NCI-H524 treated with DMSO at 0.1 percent for 48 hours (cell line): ENCODE measurements at places on chromosomes 7 and 10.

- no peak for DNase-seq
Measured at GRCh38 chr10:18567343-18567856, 84.0 kb downstream of the NSUN6 start.

GRCh38 chr10:78524342-78524741, 490.7 kb downstream of the RPS24 start:
- DNase-seq: no peak

GRCh38 chr7:150367677-150368095, 936 bp upstream of the REPIN1 start:
- DNase-seq: no peak

GRCh38 chr7:110733221-110733620, 357.7 kb upstream of the LRRN3 start:
- DNase-seq: no peak

DNA sequence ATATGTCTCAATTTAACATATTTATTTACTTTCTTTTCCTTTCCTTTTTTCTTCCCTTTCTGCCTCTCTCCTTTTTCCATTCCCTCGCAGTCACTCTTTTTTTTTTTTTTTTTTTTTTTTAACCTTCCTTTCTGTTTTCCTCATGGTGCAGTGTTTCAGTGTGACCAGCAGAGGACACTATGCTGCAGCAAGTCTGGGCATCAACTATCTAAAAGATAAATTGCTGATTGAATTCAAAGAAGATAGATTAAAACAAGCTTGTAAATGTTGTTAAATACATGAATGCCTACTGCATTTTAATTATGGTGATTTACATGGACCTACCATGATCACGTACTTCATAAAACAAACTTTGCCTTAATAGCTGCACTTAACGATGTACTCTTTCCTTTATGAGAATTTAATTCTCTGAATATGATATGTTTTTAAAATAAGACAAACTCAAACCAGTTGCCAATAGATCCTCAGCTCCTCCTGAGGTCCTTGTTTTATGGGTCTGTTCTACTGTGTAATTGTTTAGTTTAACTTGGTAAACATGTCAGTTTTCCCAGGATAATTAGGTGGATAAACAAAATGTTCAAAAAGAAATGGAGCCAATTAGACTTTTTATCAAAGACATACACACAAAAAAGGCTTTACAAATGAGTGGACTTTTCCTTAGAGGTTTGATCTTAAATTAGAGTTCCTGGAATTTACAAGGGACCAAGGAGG, 101.0 kb upstream of the AGR3 start:
- DNase-seq: no peak

- DNase-seq: no peak
Measured at GRCh38 chr10:132943791-132944404, 1.5 kb upstream of the CFAP46 start.

DNA sequence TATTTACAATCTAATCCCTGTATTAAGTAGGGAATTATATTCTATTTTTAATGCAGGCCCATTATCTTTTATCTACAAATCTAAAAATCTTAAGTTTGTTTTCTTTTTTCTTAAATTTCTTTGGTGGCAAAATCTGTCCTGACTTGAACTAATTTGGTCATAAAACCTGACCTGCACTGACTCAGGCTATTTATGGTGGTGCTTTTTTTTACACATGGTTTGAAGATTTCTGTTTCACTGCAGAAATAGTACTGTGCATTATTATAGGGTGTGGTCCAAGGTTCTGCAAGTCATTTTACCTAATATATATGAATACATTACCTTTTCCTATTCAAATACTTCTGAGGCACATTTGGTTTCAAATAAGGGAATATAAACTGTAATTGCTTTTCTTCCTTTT, 137.0 kb downstream of the CD36 start:
- no peak for DNase-seq

GRCh38 chr7:6622134-6622710, 6.8 kb downstream of the ZNF853 start:
- no peak for DNase-seq

- DNase-seq: no peak
Measured at GRCh38 chr10:101031796-101032636, 982 bp downstream of the SFXN3 start.

DNA sequence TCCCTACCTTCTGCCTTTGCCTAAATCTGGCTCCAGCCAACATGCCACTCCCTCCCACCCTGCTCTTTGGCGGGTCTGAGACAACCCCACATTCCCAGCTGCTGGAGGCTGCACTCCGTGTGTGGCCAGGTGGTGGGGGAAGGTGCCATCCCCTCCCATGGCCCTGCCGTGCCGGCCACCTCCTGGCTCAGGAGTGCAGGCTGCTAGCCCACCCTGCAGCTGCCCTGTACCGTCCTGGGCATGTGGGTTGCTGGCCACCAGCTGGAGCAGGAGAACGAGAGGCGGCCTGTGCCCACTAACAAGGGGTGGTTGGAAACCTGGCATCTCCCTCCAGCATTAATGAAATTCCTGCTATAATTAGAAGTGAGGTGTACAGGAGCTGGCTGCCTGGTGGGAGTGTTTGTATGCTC, 97.6 kb downstream of the ZMIZ1 start:
- DNase-seq: no peak

DNA sequence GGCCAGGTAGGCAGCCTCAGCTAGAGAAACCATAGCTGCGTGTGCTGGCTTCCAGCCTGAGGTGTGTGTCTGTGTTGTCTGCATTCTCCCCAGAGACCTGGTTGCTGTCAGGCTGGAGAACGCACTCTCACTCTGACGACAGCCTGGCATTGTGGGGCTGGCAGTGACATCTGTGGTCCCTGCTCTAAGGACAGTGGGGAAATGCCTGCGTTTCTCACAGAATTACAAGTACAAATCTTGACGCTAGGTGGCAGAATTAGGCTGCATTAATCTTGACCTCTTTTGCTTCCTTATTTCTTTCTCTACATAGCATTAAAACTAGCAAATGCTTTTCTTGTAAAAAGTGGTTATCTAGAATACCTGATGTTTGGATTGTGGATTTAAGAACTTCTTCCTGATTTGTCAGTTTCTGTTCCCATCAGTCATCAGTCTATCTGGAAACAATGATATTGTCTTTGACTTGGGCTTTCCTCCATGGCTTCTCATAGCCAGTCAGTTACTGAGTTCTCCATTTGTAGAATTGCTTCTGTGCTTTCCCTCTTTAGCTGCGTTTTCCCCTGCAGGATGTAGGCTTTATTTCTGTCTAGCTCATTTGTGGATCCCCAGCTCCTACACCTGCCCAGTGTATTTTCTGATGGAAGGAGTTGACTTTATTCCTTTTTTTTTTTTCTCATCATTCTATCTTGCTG, 86.0 kb downstream of the FANK1 start:
- no peak for DNase-seq

- DNase-seq: no peak
Measured at GRCh38 chr10:43043773-43044447, 33.0 kb upstream of the RET start.

GRCh38 chr10:126239844-126240243, 148.4 kb downstream of the ADAM12 start:
- DNase-seq: no peak

- no peak for DNase-seq
Measured at GRCh38 chr10:124917428-124918190, 24.3 kb upstream of the ZRANB1 start.

- no peak for DNase-seq
Measured at GRCh38 chr10:97012470-97012869, 173.3 kb downstream of the SLIT1 start.

DNA sequence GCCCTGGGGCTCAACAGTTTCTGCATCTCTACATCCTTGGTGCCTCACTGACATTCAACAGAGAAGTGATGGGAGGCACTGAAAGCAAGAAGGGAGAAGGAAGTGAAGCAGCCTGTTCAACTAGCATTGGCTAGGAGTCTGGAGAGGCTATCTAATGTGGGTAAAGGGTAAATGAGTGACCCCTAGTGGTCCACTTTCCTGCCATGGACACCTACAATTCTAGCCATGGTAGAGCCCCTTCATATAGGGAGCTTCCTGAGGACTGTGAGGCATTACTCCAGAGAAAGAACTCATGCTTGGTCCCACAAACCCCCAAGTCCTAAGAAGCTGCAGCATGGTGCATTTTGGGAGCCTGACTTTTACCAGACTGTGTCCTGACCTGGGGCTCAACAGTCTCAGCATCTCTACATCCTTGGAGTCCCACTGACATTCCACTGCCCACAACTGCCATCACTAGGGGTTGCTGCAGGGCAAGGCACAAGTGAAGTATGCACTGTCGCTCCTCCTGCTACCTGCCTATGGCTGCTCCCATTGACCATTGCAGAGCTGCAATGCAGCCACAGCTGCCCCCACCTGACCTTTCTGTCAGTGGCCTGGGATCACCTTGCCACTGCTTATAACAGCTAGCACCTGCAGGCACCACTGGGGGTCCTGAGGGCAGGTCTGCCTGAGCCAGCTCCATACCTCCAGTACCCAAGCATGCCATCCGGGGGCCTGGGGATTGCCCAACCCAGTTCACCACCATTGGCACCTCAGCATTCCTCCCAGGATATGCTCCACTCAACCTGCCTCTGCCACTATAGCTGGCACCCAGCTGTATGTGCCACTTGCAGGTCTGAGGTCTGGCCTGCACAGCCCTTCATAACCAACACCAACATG, 44.1 kb upstream of the CDK6 start:
- DNase-seq: no peak

DNA sequence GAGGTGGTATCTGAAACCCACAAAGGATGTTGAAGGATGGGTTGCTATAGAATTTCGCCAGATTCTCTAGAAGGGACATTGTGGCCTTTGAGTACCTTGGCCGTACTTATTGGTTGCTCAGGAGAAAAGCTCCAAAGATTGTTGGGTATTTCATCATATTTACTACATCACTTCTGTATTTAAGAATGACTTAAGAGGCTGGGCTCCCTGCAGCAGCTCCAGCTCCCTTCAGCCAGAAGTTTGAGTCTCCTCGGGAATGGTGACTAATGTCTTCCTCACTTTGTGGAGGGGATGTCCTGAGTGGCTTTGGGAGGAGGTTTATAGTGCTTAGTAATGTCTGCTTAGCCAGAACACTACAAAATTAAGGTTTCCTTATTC, 18.1 kb downstream of the MINDY4 start:
- DNase-seq: no peak

DNA sequence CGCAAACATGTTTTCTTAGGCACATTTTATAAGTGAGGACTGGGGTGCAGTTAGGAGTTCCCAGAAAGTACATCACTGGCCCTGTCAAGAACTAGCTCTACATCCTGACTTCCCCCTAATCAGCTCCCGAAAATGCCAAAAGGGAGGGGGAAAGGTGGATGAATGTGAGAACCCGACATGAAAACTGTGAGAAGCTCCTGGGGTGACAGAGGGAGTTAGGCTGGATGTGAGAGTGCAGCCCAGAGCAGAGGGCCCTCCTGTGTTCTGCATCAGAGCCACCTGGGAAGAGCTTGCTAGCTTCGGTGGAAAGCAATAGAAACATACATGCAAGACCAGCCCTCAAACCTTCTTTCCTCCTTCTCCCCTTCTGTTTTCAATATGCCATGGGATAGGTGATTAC, 30.5 kb upstream of the SEM1 start:
- DNase-seq: no peak

GRCh38 chr10:36266923-36267322, 624.8 kb upstream of the FZD8 start:
- no peak for DNase-seq

GRCh38 chr7:112161253-112162141, 44.7 kb downstream of the DOCK4 start:
- no peak for DNase-seq

DNA sequence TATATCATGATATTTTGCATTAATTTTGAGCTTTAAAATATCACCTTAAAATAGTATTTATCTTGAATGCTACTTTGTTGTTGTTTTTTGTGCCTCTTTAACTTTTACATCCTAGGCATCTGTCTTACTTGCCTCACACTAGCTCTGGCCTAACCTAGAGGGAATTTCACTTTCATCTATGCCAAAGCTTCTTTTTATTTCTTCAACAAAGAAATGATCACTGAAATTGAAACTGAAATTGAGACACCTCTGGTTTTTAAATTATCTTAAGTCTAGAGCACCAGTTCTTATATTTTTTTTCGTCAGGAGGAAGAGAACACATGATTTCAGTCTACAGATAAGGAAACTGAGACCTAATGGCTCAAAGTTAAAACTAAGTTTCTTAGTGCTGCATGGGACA, 3.5 kb upstream of the SCIN start:
- DNase-seq: no peak

GRCh38 chr7:24279512-24279911, 4.5 kb upstream of the NPY start:
- no peak for DNase-seq

DNA sequence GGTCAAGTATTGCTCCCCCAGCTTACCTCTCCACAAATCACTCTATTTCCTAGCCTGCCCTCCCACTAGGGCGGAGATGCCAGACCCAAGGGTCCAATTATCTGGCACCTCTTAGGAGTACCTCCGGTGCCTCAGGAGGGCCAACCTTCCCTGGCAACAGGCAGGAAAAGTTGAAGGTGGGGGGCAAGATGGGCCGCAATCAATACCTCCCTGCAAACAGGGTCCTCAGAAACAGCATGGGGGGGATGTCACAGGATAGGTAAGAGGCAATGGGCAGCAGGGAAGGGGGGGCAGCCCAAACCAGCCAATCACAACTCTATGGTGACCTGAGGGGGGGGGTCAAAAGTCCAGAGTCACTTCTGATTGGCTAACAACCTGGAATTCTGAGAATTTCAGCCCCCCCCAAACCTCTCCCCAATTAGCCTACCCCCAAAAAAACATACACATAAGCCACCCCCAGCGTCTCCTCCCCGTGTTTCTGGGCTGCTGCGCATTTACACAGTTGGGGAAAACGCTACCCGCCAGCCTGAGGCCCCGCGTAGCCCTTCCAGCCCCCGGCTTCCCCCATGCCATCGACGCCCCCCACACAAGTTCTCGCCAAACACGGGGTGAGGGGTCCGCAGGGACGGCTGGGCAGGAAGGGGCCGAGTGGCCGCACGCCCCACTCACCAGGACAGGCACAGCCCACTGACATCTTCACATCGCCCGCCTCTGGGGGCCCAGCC, 589 bp downstream of the LDB1 start:
- no peak for DNase-seq

GRCh38 chr7:158655931-158656441, 48.6 kb downstream of the NCAPG2 start:
- DNase-seq: no peak

GRCh38 chr10:125316436-125316835, 156.1 kb upstream of the CTBP2 start:
- DNase-seq: no peak

- DNase-seq: no peak
Measured at GRCh38 chr7:128152721-128153120, 88.4 kb upstream of the LEP start.

DNA sequence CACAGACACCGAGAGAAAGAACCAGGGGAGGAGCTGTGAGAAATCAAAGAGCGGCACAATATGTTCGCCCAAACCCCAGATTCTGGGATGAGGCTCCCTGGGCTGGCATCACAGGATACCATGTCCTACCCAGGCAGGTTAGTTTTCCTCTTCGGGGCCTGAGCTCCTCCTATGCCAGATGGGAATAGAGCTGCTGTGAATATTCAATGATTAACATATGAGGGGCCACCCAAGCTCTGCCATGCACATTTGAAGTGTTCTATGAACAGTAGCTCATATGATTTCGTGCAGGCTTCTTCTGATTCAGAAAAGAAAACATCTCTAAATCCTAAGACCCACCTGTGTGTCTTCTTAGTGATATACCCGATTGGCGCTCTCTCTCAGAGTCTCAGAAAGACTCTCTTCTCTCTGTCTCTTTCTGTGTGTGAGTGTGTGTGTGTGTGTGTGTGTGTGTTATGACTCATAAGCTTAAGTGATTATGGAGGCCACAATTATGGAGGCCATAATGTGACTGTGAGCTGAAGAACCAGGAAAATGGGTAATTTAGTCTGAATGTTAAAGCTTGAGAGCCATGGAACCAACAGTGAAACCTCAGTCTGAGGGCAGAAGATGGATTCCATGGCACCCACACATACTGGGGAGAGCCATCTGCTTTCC, 220.5 kb downstream of the KLF6 start:
- no peak for DNase-seq
